Thoracic aorta (tissue), 2 donors: ENCODE measurements at places on chromosomes 6 and 20.

GRCh38 chr20:50298554-50299324 lies 108.1 kb downstream of the CEBPB start:
- DNase-seq: no peak

DNA sequence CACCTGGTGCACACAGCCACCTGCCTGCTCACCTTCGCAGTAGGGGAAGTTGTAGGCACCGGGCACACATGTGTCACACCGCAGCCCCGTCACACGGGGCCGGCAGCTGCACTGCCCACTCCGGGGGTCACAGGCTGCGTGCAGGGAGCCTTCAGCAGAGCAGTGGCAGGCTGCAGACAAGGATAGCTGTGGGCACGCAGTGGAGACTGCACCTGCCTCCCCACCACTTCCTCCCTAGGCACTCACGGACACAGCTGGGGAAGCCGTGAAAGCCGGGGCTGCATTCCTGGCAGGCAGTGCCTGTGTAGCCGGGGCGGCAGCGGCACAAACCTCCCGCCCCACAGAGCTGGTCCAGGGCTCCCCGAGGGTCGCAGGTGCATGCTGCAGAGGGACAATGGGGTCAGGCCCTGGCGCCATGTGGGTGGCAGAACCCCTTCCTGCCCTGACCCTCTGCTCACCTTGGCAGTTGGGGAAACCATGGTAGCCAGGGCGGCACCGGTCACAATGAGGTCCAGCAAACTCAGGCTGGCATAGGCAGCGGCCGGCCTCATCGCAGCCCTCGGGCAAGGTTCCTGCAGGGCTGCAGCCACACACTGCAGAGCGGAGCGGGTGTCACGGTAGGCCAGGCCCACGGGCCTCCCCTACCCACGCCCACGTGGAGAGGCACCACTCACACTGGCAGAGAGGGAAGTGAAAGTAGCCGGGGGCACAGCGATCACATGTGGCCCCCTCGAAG lies 29.4 kb downstream of the LAMA5 start:
- DNase-seq: no peak

DNA sequence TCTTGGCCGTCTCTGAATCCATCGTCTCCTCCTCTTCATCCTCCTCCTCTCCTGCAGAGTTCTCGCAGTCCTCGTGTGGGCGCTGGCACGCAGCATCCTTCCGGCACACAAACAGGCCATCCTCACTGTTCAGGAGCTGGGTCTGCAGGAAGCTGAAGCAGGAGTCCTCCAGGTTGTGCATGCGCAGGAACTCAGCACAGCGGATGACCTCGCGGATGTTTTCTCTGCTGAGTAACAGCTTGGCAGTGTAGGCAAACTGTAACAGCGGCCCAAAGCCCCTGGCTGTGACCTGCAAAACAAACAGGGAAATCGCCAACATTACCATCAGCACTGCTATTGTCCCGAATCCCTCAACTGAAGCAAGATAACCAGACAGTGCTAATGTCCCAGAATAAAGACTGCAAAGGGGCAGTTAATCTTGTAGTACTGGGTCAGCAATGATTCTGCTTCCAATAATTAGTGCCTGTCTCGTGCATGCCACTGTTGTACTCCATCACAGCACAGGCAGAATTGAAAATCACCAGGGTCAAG lies 57.4 kb downstream of the GJA10 start:
- no peak for DNase-seq

GRCh38 chr20:63268671-63269439 lies 3.8 kb upstream of the ARFGAP1 start:
- DNase-seq: no peak

DNA sequence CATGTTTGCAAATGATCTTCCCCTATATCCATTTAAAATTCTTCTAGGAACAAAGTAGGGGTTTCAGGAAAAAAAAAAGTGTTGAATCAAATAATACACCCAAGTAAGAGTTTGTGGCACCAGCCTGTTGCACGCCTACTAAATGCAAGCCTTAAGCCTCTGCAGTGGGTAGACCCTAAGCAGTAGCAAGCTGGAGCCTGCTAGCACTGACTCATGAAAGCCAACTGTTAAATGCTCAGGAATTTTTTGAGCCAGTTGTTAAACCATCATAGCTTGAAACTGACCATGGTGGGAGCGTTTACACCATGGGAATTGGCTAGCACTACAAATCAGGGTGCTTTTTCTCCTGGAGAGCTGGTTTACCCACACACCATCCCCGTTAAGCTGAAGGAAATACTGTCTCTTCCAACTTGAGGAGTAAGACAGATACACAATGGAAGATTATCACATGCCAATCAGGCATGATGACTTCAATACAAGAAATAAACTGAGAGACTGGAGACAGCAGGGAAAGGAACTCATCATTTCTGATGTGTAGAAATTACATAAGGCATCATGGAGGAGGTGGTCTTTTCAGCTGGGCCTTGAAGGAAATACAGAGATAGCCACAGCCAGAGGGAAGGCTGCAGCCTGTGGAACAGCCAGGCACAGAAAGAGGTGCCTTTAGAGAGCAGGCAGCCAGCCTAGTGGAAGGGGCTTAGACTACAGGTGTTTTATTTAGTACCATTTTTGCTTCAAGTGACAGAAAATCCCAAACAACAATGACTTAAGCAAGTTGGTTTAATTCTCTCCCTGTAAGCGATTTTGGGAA lies 110.8 kb downstream of the SNX5 start:
- no peak for DNase-seq

- DNase-seq: no peak
These were observed 204.2 kb downstream of the KCNQ5 start for GRCh38 chr6:72826037-72826436.

DNA sequence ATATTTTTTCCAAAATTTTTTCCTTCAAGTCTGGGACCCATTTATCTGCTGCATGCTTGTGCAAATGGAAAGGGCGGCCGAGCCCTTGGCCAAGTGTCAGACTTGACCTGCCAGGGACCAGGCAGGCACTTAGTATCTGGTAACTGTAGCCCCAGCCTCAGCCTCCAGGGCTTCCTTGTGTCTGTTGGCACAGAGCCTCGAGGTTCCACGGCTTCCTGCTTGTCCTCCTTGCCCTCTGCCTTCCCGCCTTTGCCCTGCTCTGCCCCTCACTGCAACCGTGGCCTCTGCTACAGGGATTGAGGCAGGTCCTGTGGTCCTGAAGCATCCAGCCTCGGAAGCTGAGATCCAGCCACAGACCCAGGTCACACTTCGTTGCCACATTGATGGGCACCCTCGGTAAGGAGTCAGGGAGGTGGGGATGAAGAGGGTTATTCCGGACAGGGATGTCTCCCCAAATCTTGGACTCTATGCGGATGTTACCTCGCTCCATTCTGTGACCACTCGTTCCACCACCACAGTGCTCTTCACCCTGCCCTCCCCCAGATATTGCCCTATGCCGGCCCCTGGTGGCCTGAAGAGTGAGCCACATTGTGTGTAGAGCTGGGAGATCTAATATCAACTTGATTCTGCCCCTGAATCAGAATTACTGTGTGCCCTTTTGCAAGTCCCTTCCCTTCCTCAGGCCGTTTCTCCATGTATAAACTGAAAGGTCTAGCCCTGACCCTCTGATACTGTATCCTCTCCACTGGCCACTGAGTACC lies 41.5 kb upstream of the SRF start:
- DNase-seq: no peak

GRCh38 chr20:62266340-62266739 lies 28.0 kb downstream of the OSBPL2 start:
- DNase-seq: no peak

- DNase-seq: no peak
These were observed 113.0 kb downstream of the GMDS start for GRCh38 chr6:2132416-2132815.

DNA sequence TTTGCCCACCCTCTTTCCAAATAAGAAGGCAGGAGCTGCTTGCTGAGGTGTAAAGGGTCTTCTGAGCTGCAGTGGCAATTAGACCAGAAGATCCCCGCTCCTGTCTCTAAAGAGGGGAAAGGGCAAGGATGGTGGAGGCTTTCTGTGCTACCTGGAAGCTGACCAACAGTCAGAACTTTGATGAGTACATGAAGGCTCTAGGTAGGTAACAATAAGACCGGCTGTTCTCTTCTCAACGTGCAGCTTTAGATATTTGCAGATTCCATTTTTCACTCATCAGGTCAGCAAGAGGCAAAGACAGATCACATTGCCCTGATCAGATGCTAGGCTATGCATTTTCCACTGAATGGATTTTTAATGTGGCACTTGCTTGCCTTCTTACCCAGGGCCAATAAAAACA lies at the start of gene FABP7:
Gene FABP7, plus strand, starts transcription at position 50 of the 400 bp plus-strand sequence. Its CDS starts 79 bp downstream, at position 129.
- DNase-seq: no peak

DNA sequence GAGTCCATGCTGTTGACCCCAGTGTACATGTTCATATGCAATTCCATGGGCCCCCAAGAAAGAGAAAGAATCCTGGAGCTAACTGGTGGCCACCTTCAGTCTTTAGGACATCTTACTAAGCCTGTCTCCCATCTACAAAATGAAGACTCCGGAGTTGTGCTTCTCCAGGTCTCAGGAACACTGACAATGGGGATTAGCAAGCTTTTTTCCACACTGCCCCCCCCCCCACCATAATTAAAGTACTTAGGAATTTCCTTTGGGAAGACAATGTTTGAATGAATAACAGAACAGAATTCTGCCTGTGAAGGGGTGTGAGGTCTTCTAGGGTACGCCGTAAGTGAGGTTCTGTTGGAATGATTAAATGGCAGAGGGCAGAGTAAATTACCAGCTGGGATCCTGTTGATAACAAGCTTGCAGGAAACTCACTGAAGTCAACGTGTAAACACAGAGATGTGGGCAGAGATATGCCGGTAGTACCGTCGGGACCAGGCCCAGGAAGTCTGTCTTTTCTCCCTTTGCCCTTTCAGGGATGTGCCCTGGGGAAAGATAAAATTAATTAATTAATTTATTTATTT lies 63.1 kb downstream of the ANKRD6 start:
- no peak for DNase-seq

- DNase-seq: no peak
These were observed 868.3 kb upstream of the FLRT3 start for GRCh38 chr20:15205719-15206118.

- DNase-seq: no peak
These were observed 654.8 kb downstream of the RNF144B start for GRCh38 chr6:19041906-19042305.

DNA sequence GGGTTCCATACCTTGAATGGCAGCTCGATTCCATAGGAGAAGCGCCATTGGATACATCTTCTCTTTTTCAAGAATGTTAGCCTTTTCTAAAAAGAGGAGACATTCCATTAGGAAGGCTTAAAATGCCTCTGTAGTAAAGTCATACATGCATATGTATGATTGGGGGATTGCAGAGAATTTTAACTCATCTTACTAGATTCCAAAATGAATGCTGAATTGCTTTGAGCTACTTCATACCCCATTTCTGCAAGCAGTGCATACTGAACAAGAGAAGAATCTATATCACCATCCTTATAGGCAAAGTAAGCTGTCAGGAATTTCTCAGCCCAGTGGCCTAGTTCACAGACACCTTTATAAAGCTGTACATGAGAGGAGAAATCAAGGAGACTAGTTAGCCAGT lies 80.3 kb downstream of the NDUFAF5 start:
- DNase-seq: no peak

DNA sequence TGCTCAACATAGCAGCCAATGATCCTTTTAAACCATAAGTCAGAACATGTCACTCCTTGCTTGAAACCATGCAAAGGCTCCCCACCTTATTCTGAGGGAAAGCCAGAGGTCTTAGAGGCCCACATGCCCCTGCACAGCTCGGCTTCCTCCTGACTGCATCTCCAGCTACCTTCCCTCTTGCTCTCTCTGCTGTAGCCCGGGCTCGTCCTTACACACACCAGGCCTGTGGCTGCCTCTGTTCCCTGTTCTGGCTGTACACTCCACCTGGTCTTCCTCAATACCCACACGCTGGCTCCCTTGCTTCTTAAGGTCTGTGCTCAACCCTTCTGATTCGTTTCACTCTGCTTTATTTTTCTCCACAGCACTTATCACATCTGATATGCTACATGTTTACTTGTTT lies 116.2 kb downstream of the TNFAIP3 start:
- DNase-seq: no peak

GRCh38 chr6:83838727-83839126 lies 14.4 kb upstream of the RIPPLY2 start:
- no peak for DNase-seq

DNA sequence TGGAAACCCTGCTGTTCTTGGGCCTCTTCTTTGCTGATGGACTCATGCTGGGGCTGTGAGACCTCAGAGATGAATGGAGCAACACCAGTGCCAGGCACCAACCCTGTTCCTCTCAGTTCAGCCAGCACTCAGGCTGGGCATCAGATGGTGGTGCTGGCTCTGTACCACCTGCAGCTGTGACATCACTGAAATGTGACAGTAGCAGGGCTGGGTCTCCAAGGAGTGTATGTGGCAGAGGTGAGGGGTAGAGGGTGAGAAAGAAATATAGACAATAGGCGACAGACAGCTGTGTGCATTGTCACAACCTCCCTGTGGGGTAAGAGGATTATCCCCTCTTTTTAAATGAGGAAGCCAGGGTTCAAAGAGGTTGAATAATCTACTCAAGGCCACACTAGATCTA lies at the start of gene TP53TG5:
Gene TP53TG5, minus strand, starts transcription at position 135 of the 400 bp plus-strand sequence. Its CDS starts 89 bp downstream, at position 46.
- no peak for DNase-seq

DNA sequence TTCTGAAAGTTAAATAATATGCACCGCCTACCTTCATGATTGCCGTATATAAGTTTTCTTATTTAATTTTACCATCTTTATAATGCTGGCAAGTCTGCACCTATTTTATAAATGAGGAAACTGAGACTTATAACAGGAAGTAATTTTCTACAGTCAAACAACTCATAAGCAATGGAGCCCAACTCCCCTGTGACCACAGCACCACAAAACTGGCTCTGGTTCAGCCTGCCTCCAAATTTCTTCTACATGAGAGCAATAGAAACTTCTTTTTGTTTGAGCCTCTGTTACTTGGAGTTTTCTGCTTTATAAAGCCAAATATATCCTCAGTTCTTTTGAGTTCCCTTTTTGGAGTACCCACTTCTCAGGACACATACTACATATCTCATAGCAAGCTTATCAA lies 131.1 kb upstream of the HSF2 start:
- no peak for DNase-seq

GRCh38 chr6:156852147-156852857 lies 75.1 kb downstream of the ARID1B start:
- DNase-seq: no peak

DNA sequence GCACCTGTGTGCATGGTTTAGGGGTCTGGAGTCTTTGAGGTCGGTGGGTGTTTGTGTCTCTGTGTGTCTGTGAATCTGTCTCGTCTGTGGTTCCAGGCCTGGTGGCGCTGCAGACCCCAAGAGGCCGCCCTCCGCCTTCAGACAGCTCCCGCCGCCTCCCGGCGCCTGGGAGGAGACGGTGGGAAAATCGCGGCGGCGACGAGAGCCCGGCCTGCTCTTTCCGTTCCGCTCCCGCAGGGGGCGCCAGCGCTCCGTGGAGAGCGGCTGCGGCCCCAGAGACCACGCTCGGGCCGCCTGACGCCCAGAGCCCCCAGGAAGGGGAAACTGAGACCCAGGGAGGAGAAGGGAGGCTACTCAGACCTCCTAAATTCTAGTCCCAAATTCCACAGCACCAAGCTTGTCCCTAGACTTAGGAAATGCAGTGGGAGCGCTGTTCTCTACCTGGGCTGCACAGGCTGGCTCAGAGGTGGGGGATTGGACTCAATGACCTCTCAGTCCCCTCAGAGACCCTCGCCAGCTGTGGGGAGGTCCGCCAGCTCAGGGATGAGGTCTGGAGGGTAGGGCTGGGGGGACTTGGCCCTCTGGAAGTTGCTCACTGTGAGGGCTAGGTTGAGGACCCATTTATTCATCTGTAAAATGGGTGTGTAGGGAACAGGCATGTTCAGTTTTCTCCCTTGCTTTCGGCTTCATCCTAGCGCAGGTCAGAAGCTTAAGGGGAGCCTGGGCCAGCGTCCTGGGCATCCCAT lies 36.9 kb upstream of the BLCAP start:
- DNase-seq: no peak

- no peak for DNase-seq
These were observed 46.5 kb downstream of the PLEKHG1 start for GRCh38 chr6:150646228-150646627.
